Mammary microvascular endothelial cell (primary cell): ENCODE measurements at places on chromosomes 3 and 15. TPM values are rescaled to one million over a fixed set of nuclear protein-coding genes. Genes with fewer than 3 reads are reported as not detected.

The MST1 gene
- total RNA-seq = 1.1 and 1.3 TPM in 2 replicates

The KIF7 gene
- total RNA-seq = 5.0 TPM in 2 replicates

The LRRC2 gene
- 0.47 and 0.64 TPM in 2 replicates for total RNA-seq

The MST1R gene
- 0.79 and 1.7 TPM in 2 replicates for total RNA-seq

The SMAD6 gene
- 24.8 and 25.6 TPM in 2 replicates for total RNA-seq

The GRAMD2A gene
- 0.20 and 0.47 TPM in 2 replicates for total RNA-seq

The GUCA1C gene
- total RNA-seq = not detected in 2 replicates

The CCNB2 gene
- total RNA-seq = 82.1 and 86.0 TPM in 2 replicates

The SCN11A gene
- not detected in 2 replicates for total RNA-seq

The CNTN4 gene
- not detected in 2 replicates for total RNA-seq

The ZNF662 gene
- 1.00 and 1.1 TPM in 2 replicates for total RNA-seq

The FBXW12 gene
- not detected in 2 replicates for total RNA-seq

The PAK6 gene
- total RNA-seq = 0.20 TPM in 1 of 2 replicates, not detected in the other

The DIS3L gene
- total RNA-seq = 18.7 and 19.7 TPM in 2 replicates

The GOLGA6A gene
- not detected in 2 replicates for total RNA-seq

The COL6A6 gene
- total RNA-seq = not detected in 2 replicates

The PARP15 gene
- total RNA-seq = 0.94 and 1.1 TPM in 2 replicates

The GNAT1 gene
- 0.13 TPM in 1 of 2 replicates, not detected in the other for total RNA-seq

The KNL1 gene
- total RNA-seq = 30.9 and 40.6 TPM in 2 replicates

The ZBBX gene
- not detected in 2 replicates for total RNA-seq

The CPEB1 gene
- total RNA-seq = not detected in 2 replicates

The TIMMDC1 gene
- total RNA-seq = 38.2 and 58.6 TPM in 2 replicates

The GPR160 gene
- total RNA-seq = 8.7 and 9.1 TPM in 2 replicates

The GABRG3 gene
- not detected in 2 replicates for total RNA-seq

The HHLA2 gene
- total RNA-seq = not detected in 2 replicates

The CSPG5 gene
- total RNA-seq = 0.07 TPM in 1 of 2 replicates, not detected in the other

The GOLGA8J gene
- total RNA-seq = not detected in 2 replicates

The PGBD4 gene
- 0.53 and 0.98 TPM in 2 replicates for total RNA-seq

The CHRD gene
- 0.07 and 1.7 TPM in 2 replicates for total RNA-seq

The NANOGP8 gene
- 0.20 TPM in 1 of 2 replicates, not detected in the other for total RNA-seq

The SCN5A gene
- total RNA-seq = 5.5 and 8.4 TPM in 2 replicates

The ATP13A5 gene
- 0.13 TPM in 1 of 2 replicates, not detected in the other for total RNA-seq

The ZNF385D gene
- total RNA-seq = 2.2 and 4.5 TPM in 2 replicates

The MORC1 gene
- not detected in 2 replicates for total RNA-seq

The IGDCC3 gene
- total RNA-seq = not detected in 2 replicates

The SEMA6D gene
- 7.0 and 11.2 TPM in 2 replicates for total RNA-seq

The ZNF502 gene
- 2.0 and 3.0 TPM in 2 replicates for total RNA-seq

The TTLL13 gene
- total RNA-seq = 0.20 TPM in 1 of 2 replicates, not detected in the other
